ENCODE measurements at places on chromosomes 12 and 14. TPM values are rescaled to one million over a fixed set of nuclear protein-coding genes. Genes with fewer than 3 reads are reported as not detected.

TBX3 gene
- total RNA-seq: 0.67 TPM

TAS2R7 gene
- not detected for total RNA-seq

RAPGEF3 gene
- total RNA-seq: 6.0 TPM

GRCh38 chr14:101084436-101084826 lies 180.9 kb upstream of the RTL1 start:
- ATAC-seq: no peak

- no peak for ATAC-seq
These were observed 20.5 kb downstream of the FOXN4 start for GRCh38 chr12:109288571-109288970.

GRCh38 chr12:52125476-52125900 lies 46.0 kb downstream of the SMIM41 start:
- ATAC-seq: peak; percentile 66

- no peak for ATAC-seq
These were observed 29.6 kb downstream of the WBP11 start for GRCh38 chr12:14773685-14774073.

DNA sequence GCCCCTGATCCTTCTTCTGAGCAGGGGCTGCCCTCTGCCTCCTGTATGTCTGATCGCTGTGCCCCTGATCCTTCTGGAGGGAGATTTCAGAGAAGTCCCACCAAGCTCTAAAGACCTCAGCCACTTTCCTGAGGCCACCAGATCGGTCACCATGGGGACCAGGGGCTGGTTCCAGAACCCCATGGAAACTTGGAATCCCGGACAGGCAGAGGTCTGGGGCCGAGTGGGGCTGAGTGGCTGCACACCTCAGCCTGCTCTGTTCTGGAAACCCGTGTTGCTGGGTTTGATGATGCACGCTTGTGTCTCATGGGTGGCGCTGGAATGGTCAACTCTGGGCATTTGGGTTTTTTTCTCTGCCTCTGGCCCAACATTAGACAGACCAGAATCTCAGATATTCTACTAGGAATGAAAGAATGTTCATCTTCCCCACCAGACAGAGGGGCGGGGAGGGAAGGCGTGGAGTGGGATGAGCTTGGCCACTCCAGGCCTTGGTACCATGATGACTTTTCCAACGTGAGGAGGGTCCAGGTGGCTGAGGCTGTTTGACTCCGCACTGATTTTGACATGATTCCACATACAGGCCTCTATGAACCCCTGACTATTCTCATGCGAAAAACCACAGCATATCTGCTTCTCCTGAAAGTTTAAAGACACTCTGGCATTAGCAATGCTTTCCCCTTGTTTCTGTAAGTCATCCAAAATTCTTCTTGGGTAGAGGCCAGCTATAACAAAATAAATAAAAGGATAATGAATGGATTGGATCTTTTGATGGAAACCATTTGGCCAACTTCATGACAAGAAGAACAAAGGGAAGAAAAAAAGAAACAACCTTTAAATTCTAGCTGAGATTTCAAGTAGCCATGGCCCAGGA lies 114.5 kb downstream of the ADGRD1 start:
- no peak for ATAC-seq

DNA sequence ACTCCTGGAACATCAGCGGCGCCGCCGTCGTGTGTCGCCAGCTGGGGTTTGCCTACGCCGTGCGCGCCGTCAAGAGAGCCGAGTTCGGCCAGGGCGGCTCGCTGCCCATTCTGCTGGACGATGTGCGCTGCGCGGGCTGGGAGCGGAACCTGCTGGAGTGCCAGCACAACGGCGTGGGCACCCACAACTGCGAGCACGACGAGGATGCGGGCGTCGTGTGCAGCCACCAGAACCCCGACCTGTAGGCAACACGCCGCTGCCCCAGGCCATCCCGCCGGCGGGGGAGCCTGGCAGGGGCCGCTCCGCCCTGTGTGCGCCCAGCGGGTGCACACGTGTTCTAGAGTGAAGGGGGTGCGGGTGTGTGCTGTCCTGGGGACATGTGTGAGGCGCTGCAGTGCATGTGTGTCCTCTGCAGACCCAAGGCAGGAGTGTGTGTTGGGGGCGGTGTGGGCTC lies 8.7 kb upstream of the CYP46A1 start:
- no peak for ATAC-seq

- ATAC-seq: no peak
These were observed 10.4 kb upstream of the TMEM260 start for GRCh38 chr14:56569174-56569573.

DNA sequence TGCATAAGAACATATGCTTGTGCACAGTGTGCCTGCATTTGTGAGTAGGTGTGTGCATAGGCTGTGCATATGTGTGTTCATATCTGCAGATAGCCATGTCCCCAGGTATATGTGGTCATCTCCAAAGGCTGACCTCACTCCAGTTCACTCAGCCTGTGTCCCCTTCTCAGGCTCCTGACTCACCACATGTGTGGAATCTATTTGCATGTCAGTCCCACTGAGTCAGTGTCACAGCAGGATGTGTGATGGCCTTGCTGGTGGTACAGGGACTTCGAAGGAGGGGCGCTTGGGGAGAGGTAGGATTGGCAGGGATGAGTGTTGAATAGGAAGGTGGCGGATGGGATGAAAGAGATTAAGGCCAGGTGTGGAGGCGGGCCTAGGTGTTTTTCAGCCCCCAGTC lies 35.5 kb downstream of the KRT80 start:
- ATAC-seq: peak; percentile 34

DNA sequence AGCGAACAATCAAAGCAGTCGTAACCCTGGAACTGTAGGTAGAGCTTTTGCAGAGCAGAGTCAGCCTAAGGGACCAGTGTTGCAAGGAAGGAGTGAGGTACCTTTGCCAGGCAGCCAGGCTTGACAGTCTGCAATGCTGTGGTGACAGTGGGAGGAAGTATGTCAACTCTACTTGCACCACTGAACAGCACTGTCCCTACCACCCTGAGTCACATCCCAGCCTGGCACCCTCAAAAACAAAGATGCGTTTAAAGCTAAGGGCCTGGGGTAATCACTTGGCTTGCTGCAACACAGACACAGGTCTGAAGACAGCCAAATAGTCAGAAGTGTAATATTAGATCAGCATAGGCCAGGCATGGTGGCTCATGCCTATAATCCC lies 141.9 kb downstream of the DPF3 start:
- ATAC-seq: no peak

GRCh38 chr14:72332871-72333270 lies 400.6 kb downstream of the RGS6 start:
- ATAC-seq: no peak

DNA sequence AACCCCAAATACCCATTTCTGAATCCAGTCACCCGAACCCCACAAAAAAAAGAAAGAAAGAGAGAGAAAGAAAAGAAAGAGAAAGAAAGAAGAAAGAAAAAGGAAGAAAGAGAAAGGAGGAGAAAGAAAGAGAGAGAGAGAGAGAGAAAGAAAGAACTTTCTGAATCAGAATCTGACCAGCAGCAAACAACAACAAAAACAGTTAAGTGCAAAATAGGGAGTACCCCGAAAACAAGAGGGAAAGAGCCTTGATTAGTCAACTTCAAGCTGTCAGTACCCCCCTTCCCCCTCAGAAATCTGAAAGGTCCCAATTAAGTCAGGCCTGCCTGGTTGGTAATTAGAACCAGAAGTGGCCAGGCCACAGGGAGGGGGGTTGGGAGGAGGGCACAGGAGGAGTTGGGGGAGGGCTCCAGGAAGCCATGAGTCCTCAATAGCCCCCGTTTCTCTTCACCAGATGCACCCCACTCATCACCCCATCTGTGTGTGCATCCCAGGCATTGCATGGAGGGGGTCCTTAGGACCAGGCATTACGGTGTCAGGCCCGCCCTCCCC lies 9.8 kb downstream of the RARG start:
- no peak for ATAC-seq

DNA sequence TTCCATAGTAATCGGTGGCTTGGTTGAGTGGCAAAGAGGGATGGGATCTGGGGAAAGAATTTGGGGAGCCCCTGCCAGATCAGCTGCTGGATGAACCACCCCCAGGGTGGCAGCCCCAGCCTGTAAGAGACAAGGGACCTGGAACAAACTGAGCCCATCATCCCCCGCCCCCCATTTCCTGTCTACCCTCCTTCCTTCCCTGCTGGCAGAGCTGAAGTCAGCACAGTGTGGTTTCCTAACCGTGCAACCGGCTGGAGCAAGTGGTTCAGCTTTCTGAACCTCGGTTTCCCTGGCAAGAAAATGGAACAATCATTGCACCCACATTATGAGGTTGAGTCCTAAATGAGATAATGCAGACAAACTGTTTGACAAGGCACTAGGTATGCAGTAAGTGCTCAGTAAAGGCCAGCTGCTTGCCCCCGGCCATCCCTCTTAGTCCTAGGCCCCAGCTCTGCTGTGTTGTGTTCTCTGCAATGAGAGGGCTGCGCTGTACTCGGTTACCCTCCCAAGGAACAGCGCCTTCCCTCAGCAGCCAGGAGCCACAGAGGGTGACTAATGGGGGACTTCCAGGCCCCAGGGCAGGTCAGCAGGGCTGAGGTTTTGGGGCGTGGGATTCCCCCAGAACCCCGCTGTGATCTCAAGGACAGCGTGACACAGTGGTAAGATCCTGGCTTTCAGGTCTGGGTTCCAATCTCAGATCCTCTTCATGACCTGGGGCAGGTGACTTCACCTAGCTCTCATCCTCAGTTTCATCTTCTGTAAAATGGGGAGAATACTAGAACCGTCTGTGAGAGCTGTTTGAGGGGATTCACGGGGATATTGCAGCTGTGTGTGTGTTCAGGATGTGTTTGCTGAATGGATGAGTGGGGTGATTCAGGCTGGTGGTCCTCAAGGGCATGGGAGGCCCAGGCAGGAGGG lies 16.5 kb downstream of the SELPLG start:
- no peak for ATAC-seq

- no peak for ATAC-seq
These were observed 60.1 kb downstream of the TAOK3 start for GRCh38 chr12:118312578-118312977.

GRCh38 chr12:92574051-92574783 lies 128.6 kb upstream of the PLEKHG7 start:
- ATAC-seq: no peak

DNA sequence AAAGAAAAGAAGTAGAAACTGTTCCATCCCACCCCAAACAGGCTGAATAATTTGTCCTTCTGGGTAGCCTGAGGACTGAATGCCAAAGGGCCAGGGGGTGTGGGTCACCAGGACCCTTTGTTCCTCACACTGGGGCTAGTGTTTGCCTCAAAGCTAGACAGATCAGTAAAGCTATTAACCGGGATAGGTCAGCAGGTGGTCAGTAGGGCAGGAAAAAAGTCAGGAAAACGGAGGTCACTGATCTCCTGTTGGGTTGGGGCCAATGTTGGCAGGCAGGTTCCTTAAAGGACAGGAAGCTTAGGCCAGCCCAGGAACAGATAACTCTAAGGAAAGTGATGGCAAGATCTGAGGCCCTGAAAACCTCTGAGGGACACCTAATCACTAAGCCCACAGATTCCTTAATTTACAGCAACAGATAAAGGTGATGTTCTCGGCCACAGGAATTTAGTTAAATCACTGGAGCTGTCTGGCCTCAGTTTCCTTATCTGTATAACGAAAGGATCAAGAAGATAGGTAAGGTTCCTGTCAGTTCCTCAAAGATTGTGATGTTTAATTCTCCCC lies 22.7 kb upstream of the TMPO start:
- ATAC-seq: no peak

- ATAC-seq: no peak
These were observed 3.1 kb downstream of the AVIL start for GRCh38 chr12:57815177-57816000.

GRCh38 chr14:41604721-41605531 lies 1.8 kb upstream of the LRFN5 start:
- ATAC-seq: peak; percentile 52

DNA sequence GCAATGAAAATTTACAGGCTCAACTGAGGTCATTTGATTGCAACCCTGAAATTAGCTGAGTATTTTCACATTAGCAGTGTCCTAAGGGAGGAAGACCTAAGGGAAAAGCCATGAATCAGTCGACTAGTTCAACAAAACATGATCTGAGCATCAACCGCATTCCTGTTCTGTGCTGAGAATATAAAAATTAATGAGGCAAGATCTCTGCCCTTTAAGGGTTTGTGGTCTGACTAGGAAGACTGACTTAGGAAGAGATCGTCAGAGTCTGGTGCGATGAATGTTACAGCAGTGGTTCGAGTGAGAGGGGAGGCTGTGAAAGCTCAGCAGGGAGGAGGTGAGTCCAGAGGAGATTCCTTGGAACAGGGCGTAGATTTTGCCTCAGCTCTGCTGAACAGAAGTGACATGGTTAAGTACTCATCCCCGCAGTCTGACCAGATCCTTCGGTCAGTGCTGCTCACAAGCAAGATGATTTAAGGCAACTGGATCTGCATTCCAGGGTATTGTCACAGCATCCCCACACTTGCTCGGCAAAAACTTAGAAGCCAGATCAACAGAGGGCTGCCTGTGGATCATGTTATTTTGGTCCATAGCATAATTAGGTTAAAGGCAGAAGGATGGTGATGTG lies 49.6 kb downstream of the BMAL2 start:
- no peak for ATAC-seq

GRCh38 chr12:2548081-2548480 lies 246.7 kb upstream of the FKBP4 start:
- ATAC-seq: no peak

Data from motor neuron (in vitro differentiated cells).